Bronchial epithelial cell (primary cell): ENCODE measurements at places on chromosomes 5 and 9. TPM values are rescaled to one million over a fixed set of nuclear protein-coding genes. Genes with fewer than 3 reads are reported as not detected.
A peak's percentile ranks its signal among the peaks of the same experiment; 100 is the strongest.

DNA sequence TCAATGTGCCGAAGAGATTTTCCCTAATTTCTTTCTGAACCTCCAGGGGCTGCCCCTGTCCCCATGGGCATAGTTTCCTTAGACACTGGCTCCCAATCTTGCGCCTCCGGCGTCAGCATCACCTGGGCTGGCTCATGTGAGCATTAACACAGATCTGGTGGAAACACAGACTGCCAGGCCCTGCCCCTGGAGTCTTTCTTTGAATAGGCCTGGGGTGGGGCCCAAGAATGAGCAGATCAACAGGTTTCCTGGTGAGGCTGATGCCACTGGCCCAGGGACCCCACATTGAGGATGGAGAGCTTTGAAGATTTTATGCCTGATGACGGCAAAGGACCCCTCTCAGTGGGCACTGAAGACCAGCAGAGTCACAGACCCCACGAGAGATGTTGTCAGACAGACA, 60.8 kb downstream of the ANKRD33B start:
- no peak for DNase-seq

- DNase-seq = peak; percentile 55
These were observed 29.9 kb downstream of the ACSL6 start for GRCh38 chr5:131981516-131981915.

The RMRP gene
- 15,881 and 37,648 TPM in 2 replicates for total RNA-seq

GRCh38 chr5:133332439-133333024, 279.8 kb downstream of the FSTL4 start:
- DNase-seq = no peak

DNA sequence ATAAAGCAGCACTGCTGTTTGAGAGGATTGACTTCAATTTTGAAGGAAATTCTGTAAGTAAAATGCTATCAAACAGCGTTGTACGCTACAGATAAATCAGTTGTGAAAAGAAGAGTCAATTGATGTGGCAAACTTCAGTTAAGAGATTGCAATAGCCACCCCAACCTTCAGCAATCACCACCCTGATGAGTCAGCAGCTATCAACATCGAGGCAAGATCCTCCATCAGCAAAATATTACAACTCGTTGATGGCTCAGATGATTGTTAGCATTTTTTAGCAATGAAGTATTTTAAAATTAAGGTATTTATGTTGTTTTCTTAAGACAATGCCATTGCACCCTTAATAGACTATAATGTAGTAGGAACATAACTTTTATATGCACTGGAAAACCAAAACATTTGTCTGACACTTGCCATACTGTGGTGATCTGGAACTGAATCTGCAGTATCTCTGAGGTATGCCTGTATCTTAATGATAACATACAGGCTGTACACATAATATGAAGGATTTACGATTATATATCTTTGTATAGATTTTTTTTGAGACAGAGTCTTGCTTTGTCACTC, 47.5 kb downstream of the VPS13A start:
- DNase-seq = peak; percentile 22
